Psoas muscle (tissue), 8 donors: ENCODE measurements at places on chromosomes 1 and 21. TPM values are rescaled to one million over a fixed set of nuclear protein-coding genes. Genes with fewer than 3 reads are reported as not detected.

LENEP gene
- polyA plus RNA-seq, result not detected

ENTREP3 gene
- 21.2 TPM for polyA plus RNA-seq

LEMD1 gene
- polyA plus RNA-seq, result not detected

CYP4A22 gene
- not detected for polyA plus RNA-seq

F3 gene
- 2.6 TPM for polyA plus RNA-seq

PBX1 gene
- 24.5 TPM for polyA plus RNA-seq

DNA sequence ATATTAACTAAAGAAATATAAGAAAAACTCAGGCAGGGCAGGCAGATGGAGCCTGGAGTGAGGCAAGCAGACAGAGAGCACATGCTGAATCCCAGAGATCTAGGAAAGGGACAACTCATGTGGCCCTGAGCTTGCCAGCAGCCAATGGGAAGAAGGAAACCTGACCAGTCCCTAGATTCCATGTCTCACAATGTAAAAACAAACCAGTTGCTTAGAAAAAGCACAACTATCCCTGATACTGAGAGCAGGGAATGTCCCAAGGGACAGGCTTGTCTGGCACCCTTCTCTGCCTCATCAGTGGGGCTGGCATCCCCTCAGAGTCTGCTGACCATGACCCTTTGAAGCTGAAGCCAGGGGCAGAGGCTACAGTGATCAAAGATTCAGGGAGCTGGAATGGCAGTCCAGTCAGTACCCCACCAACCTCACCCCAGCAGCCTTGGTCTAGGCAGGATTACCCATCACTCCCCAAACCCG, 27.8 kb downstream of the HSPG2 start:
- DNase-seq, result peak; percentile 74

DNA sequence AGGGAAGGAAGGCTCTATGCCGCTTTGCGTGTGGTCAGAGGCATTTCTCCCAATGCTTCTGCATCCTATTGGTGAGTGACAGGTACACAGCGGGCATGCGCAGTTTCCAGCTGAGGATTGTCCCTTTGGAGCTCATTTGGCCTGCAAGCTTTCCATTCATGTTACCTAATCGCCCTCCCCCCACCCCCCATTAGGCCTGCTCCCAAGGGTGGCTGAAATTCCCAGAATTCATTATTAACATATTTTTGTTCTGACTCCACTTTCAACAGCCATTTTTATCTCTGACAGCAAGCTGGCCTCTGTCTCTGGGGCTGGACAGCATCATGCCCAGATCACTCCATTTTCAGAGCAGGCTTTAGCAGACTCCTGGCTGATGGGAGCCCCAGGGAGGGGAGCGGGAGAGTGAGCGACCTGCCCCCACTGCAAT, 25.6 kb downstream of the MIS18A start:
- no peak for DNase-seq

DNA sequence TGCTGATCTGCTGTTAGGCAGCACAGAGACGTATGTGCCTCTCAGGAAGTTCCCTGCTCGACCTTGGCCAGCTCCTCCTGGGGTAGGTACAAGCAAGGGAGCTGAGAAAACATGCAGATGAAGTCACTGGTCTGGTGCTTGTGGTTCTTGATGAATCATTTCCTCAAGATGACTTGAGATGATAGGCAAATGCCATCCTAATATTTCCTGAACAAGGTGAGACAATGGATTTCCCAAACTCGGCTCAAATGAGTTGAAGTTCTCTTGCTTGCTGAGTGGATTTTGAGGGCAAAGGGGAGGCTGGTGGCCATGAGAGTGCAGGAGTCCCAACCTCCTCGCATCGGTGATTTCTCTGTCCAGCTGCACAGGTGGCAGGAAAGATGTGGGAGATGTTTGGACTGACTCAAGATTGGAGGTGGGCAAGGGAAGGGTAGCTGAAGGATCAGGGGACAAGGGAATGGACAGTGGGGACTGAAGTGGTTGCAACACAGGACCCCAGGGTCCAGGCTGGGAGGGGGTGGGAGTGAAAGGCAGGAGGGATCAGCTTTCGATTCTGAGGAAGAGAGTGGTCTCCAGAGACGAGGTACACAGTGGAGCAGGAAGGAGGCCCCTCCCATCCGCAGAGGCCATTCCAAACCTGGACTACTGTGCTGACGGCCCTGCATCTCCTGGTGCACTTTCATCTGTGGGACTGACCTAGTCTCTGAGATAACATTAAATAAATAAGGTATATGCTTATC, 63.9 kb downstream of the CAPN2 start:
- DNase-seq, result no peak

- DNase-seq, result no peak
Observed at GRCh38 chr1:25513666-25514065, 29.7 kb upstream of the LDLRAP1 start.

DNA sequence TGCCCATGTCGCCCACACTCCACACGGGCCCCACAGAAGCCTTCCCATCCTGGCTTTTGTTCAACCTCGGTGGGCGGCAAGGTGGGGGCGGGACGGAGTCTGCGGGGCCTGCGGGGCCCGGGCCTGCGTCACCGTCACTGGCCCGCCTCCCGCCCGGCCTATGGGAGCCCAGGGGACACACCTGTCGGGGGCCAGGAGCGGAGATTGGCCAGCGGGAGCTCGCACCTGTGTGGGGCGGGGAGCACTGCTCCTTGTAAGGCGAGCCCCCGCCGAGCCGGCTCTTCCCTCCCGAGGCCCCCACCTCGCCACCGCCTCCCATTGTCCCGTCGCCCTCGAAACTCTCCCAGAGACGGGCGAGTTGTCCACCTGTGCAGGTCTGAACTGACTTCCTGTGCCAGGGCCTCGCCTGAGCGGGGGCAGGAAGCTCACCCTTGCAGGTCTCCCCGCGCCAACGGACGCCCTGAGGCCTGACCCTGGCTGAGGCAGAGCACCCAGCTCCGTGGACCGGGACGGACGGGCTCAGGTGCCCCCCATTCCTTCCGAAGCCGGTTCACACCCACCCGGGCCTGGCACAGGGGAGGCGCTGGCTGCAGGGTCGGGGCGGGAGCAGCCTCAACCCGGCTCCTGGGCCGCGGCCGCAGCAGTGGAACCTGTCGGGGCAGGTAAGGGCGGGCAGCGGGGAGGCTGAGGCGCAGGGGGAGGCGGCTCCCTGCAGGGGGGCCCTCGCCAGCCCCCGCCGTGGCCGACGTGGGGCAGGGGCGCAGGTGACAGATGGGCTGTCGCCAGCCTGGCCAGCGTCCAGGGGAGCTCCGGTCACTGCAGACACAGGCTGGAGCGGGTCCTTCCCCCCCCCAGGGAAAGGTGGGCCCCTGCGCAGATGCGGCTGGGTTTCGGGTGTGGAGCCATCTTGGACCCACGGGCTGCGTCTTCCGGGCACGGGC, 10.8 kb upstream of the TTLL10 start:
- peak; percentile 7 for DNase-seq

- no peak for DNase-seq
Observed at GRCh38 chr1:6704746-6705145, 3.1 kb upstream of the DNAJC11 start.

DNA sequence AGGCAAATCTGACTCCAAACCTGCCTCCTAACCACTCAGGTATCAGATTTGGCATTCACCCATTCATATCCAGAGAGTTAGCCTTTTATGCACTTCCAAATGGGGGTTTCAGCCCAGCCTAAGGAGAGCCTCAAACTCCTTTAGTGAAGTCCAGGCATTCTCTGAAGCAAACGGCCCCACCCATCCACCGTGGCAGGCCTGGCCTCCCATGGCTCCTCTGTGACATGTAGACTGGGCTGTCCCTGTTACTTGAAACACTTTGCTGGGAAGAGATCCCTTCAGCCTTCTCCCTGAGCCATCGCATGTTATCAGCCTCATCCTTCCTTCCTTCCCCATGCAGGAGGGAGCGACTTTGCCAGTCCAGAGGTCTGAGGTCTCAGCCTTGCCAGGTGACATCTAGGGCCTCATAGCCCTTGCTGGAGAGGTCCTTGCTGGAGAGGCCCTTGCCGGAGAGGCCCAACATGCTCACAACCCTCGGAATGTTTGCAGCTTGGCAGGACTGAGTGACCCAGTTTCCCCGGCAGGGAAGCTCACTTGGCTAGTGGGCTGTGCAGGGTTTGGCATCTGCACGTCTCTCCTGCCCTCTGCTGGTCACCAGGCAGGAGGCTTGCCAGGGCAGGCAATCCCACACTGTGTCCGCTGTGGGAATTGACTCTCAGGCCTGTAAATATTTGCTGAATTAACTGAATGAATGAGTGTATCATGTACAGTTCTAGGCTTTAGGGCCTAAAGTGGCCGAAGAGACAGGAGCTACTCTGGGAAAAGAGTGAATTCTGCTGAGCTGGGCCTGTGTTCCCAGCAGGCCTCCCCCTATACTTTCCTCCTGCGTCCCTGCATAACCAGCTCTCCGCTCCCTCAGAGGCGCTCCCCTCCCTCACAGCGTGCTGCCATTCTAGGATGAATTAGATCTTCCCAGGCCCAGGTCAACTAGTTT, 26.7 kb upstream of the RBM15 start:
- peak; percentile 89 for DNase-seq

- DNase-seq, result no peak
Observed at GRCh38 chr1:246111570-246111969, 395.5 kb downstream of the SMYD3 start.
